Activated T-cell treated with anti-CD3 and anti-CD28 coated beads, Interleukin-2, amount 50 U/mL, for 24 hours (primary cell): ENCODE measurements at places on chromosomes 5 and 9.

DNA sequence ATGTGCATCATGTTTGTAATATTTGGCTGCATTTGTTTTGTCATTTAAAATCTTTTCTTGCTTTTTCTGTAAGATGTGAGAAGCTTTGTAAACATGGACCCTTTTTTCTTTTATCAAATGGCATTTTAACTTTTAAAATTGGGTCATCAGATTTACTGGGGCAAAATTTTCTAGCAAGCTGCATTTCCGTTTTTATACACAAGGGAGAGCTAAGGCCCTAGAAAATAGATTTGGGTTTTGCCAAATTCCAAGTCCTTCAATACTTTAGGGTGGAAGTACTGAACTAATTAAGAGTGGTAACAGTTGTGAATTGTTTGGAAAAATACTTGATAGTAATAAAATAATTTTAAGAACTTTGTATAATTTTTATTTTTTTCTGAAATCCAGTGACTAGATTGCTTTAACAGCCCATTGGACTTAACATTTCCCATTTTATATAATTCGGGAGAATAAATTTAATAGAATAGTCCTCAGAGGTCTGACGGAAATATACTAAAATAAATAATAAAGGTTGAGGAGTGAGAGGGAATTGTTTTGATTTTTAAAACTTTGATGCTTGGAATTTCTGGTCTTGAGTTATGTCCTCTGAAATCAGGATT is 117.4 kb downstream of the SMARCA2 start:
- DNase-seq = no peak

GRCh38 chr9:17551023-17551422 is 27.8 kb upstream of the SH3GL2 start:
- no peak for DNase-seq

GRCh38 chr5:145495741-145496140 is 339.4 kb downstream of the PRELID2 start:
- no peak for DNase-seq

DNA sequence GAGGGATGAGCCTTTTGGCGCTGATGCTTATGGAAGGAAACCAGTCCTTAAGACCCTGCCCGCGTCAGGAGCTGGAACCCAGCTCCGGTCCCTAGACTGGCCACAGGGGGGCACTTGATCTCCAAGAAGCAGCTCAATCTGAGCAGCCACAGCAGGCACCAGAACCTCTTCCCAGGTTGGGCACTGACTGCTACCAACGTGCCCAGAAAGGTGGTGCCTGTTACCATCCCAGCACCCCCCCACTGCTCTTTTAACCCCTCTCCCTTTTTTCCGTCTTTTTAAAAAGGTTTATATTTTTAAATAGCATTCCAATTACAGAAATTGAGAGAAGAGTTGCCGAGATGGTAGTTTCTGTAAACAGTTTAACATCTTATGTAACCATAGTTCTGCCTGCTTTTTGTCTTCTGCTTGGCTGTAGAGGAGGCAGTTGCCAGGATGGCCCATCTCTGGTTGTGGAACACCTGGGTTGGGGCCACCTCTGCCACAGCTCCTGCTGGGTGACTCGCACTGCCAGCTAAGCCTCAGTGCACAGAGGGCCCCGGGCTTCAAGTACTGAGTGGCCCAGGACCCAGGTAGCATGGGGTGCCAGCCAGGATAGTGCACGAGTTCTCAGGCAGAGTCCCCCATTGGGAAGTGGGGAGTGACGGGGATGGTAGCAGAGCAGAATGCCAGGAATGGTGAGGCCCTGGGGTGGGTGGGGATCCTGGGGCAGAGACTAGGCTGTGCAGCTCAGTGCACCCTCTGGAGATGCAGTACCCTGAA is 62.8 kb downstream of the PFDN1 start:
- peak; percentile 74 for DNase-seq
